ENCODE measurements at places on chromosomes 7 and 10.

- no peak for DNase-seq
These were observed 4.0 kb downstream of the CYREN start for GRCh38 chr7:135166338-135166990.

DNA sequence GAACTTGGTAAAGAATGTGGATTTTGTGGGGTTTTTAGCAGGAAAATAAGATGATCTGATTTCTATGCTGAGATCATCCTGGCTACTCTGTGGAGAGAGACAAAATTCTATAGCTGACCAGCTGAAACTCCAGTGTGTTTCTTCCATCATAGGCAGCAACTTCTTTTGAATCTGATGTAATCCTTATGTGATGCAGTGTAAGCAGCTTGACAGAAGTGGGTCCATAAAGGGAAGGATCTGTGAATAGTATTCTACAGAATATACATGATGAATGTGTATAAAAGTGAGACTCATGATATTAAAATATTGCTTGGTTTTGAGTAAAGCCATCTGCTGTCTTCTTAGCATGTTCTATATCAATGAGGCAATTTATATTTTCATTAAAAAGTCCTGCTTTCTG lies 4.4 kb downstream of the MYO3A start:
- DNase-seq: no peak

DNA sequence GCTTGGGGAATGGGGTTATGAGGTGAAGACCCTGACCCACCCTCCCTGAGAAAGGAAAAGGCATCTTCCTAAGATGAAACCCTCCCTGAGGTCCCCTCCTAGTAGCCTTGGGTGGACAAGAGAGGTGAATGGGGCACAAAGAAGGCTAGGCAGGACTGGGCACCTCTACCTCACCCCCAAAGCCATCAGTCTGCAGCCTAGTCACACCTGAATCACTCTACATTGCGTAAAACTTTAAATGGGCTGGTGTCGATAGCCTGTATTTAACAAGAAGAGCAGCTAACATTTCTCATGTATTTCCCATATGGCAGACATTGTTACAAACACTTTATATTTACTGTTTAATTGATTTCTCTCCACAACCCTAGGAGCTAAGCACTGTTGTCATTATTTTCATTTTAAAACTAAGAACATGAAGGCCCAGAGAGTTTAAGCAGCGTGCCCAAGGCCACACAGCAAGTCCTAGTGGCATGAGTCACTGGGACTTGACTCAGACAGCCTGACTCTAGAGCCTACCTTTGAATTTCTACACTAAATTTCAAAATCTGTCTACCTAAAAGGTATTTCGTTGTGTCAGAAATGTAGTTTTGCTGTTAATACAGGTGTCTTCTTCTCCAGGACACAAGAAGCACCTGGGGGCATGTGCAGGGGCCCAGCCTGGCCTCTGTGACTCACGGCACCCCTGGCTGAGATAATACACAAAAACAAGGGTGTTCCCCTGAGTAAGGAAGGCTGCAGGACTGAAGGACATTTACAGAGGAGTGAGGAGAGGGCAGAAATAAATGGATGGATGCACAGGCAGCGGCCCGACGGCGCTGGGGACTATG lies 3.4 kb downstream of the AOC1 start:
- DNase-seq: no peak

DNA sequence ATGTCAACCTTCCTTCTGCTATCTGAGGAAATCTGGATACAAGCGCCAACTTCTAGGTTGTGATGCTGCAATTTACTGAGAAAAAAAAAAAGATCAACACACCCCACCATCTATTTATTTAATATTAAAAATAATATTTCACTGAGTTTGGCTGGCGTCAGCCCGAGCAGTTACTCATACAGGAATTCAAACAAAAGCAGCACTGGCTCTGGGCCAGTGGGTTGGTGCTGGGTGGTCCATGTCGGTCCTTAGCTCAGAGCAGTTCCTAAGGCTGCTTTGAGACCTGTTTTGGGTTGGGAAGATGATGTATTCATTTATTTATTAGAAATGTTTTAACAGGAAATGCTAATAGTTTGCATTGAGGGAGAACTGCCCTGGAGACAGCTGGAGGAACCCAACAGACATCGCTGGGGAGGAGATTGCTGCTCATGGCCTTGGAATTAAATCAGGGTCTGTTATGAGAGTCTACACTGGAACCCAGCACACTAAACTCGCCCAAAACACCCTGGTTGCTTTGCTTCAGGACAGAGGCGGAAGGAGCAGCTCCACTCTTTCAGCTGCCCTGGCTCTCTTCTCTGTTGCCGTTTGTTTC lies 36.3 kb upstream of the GOT1 start:
- no peak for DNase-seq

DNA sequence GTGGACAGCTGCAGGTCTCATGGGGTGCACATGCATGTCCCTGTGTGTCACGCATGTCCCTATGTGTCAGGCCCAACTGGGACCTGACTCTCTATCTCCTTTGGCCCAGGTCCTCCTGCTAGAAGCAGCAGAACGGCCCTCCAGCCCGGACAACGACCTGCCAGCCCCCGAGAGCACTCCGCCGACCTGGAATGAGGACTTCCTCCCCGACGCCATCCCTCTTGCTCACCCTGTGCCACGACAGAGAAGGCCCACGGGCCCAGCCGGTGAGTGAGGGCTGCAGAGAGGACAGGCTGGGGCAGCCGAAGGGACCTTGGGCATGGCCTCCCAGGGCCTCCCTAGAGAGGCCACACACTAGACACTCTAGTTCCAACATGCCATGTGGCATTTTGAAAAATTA lies 89.3 kb downstream of the MYL10 start:
- DNase-seq: no peak

- no peak for DNase-seq
These were observed 81.2 kb upstream of the TMEM248 start for GRCh38 chr7:66839814-66840213.

DNA sequence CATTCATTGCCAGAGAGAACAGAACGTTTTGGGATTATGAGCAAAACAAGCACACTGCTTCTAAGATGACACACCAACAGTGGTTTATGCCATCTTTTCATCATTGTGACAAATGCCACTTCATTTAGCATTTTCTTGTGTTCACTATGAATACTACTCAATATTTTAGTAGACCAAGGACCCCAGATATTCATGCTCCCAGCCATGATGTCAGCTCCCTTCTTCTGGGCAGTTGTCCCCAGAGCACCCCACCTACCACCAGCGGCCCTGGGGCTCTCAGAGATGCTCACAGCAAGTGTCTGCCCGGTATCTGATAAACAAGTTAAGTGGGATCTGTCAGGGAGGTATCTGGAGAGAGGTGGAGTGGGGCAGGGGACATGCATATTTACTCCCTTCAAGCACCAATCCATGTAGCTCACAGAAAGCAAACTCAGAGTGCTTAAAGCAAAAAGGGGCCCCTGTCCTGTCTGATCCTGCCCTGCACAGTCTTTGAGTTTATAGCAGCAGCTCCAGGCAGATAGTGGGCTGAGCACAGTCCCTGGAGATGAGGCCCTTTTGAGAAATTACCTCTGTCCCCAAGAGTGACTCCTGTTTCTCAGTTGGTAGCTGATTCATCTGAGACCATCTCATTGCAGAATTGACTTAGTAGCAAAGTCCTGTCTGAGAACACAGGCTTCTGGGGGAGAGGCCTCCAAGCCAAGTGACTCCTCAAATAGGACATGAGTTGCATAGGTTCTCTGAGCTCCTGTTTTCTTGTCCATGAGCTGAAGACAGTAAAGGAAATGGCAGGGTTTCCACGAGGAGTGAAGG lies 281.8 kb upstream of the KLF6 start:
- DNase-seq: no peak

GRCh38 chr10:110376767-110377160 lies 72.0 kb upstream of the SMNDC1 start:
- DNase-seq: no peak

DNA sequence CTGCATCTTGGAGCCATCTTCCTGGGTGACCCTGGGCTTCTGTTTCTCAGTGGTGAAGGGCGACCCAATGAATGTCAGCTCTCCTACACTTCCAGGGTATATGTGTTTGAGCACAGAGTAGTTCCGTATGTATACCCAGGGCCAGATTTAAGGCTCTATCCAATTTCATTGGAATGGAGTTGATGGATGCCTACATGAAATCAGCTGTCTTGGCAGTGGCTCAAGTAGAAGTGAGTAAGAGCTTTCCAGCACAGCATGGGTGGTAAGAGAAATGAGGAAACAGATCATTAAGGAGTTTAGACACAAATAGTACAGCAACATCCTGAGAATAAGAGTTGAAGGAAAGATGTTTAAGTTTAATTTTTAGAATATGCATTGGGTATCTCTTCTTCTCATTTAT lies 433.0 kb downstream of the PAXIP1 start:
- no peak for DNase-seq

GRCh38 chr10:10915215-10915614 lies 102.5 kb upstream of the CELF2 start:
- DNase-seq: no peak

GRCh38 chr10:82683945-82684344 lies 809.0 kb downstream of the NRG3 start:
- no peak for DNase-seq

- no peak for DNase-seq
These were observed 96.8 kb downstream of the TMEM26 start for GRCh38 chr10:61356354-61356753.

DNA sequence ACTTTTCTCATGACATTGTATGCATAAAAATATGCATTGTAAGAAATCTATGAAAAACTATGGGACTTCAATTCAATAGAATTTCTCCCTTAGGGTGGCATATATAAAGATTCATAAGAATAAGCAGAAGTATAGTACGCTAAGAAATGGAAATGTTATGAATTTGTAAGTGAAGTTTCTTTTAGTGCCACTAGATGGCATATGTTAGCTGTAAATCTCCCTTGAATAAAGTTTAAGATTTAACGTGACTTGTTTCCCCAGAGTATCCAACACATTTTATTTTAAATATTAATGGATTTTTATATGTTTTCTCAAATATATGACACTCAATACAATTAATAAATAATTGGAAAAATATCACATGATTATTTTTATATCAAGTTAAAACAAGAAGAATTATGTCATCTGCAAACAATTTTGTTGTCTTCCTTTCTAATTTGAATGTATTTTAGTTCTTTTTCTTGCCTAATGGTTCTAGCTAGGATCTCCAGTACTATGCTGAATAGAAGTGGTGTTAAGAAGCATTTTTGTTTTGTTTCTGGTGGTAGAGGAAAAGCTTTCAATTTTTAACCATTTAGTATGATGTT lies 287.2 kb downstream of the HGF start:
- DNase-seq: no peak

DNA sequence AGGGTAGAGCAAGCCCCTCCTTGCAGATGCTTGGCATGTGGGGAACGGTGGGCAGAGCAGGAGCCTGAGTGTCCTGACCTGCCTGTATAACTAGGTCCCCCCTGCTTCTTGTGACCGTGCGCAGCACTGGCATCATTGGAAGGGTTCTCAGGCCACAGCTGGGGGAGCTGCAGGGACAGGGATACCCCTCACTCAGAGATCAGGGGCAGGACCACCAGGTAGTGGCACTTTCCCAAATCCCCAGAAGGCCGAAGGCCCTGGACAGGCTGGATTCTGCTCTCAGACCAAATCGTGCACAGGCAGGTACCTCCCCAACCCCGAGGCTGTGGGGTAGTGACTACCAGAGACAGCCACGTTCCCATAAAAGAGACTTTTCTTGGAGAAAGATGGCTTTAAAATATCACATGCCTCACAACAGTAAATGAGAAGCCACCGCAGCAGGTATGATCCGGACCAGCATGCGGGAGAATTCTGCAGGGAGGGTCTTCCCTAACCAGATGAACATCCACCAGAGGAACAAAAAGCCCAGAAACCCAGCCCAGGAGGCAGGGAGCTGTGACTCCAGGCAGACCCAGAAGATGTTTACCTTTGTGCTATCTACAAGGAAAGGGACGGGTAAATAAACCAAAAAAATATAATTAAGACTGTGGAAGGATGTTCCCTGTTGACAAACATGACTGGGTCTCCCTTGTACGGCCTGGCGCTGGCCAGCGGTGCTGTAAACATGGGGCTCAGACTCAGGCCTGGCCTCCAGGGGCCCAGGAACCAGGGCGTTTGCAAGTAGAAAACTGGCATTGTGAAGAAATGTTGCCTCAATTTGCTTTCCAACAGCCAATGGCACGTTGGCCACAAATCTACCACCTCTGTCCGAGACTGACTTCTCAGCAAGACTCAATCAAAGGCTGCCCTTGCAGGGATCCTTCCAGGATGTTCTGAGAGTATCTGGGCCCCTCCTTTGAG lies 180.0 kb downstream of the TNS3 start:
- no peak for DNase-seq

DNA sequence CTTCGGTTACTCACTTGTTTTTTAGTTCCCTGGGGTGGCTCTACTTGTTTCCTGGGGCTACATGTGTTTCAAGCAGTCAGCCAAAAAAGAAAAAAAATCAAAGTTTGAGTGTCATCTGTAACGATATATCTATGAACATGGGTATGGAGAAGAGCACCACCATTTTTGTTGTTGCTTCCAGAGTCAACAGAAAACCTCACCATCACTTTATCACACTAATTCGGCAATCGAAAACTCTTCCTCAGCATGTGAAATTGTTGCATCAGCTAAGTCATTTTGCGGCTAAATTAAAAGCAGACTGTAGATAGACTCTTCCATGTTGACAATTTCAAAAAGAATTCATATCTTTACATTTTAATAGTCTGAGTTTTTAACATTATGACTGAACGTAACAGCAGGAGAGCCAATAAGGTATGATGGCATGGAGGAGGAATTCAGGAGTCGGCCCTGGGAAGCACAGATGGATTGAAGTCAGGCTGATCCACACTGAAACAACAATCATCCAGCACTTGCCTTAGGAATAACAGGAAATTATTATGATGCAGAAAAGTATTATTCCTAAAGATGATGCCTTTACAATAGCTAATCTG lies 455.7 kb upstream of the KLF6 start:
- no peak for DNase-seq

GRCh38 chr7:45917658-45918057 lies 3.4 kb downstream of the IGFBP3 start:
- DNase-seq: peak; percentile 61

DNA sequence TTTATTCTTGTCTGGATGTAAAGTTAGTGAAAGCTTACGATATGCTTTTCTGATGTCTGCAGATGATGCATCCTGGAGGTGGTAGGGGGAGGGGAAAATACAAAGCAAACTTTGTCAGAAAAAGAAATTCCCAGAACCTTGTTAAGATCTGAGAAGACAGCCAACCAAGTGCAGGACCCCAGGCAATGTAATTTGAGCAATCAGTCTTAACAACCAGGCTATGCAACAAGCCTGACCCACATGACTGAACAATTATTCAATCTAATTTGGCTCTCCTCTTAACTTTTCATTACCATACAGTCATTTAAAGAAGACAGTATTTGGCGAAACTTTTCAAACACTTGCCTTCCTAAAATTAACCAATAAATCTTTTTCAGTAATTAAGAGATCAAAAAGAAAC lies 74.5 kb downstream of the DNAJC1 start:
- DNase-seq: no peak

DNA sequence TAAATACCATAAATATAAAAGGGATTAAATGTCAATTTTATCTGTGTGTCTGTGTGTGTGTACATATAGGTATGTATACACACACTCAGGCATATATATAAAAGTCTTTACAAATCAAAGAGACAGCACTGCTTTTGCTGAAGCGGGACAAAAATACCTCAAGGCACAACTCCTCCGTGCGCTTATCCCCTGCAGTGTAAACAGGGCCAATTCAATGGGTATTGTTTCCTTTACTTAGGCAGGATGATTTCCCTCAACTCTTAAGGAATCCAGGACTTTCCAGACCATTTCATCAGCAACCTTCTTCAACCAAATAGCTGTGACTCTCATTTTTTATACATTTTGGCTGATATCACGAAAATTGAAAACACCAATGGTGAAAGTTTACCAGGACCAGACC lies 227.7 kb downstream of the CRPPA start:
- DNase-seq: no peak
